ENCODE measurements at places on chromosomes 3 and 15. TPM values are rescaled to one million over a fixed set of nuclear protein-coding genes. Genes with fewer than 3 reads are reported as not detected.
A peak's percentile ranks its signal among the peaks of the same experiment; 100 is the strongest.

The FBXL2 gene
- total RNA-seq = 2.7 TPM

DNA sequence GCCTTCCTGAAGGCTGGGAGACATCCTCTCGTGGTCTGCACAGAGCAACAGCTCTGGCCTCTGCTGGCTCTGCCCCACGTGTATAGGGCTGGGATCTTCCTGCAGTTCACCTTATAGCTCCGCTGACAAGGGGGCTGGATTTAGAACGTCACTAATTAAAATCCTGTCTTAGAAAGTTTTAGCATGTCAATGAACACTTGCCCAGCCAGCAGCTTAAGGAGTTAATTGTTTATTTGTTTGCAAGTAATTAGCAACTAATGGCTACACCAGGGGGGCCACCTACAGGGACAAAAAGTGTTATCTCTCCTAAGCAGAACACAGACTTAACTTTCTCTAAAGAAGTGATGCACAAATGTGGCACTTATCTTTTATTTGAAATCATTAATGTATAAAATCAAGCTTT, at the start of gene HESX1:
TSS of gene HESX1 (minus strand) at position 84 of the 403 bp plus-strand sequence. CDS start at position 24, 60 bp downstream.
- DNase-seq = no peak

The KIF7 gene
- 4.8 TPM for total RNA-seq

The PDZRN3 gene
- total RNA-seq = 60.6 TPM

DNA sequence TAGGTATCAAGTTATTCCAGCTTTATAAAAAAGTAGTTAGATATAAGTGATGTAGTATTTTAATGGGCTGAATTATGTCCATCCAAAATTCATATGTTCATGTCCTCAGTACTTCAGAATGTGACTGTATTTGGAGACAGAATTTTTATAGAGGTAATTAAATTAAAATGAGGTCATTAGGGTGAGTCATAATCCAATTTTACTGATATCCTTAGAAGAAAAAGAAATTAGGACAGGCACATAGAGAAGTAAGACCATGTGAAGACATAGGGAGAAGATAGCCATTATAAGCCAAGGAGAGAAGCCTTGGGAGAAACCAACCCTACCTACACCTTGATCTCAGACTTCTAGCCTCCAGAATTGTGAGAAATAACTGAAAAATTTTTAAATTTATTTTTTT, 30.3 kb downstream of the RAP2B start:
- no peak for DNase-seq

GRCh38 chr15:26621816-26622215, 151.1 kb downstream of the GABRB3 start:
- DNase-seq = no peak

GRCh38 chr3:130509008-130509407, 8.0 kb upstream of the COL6A6 start:
- DNase-seq = peak; percentile 54

- peak; percentile 56 for DNase-seq
Observed at GRCh38 chr15:74889390-74889882, 406 bp upstream of the MPI start.

GRCh38 chr3:3189961-3190360, 10.5 kb upstream of the CRBN start:
- no peak for DNase-seq

DNA sequence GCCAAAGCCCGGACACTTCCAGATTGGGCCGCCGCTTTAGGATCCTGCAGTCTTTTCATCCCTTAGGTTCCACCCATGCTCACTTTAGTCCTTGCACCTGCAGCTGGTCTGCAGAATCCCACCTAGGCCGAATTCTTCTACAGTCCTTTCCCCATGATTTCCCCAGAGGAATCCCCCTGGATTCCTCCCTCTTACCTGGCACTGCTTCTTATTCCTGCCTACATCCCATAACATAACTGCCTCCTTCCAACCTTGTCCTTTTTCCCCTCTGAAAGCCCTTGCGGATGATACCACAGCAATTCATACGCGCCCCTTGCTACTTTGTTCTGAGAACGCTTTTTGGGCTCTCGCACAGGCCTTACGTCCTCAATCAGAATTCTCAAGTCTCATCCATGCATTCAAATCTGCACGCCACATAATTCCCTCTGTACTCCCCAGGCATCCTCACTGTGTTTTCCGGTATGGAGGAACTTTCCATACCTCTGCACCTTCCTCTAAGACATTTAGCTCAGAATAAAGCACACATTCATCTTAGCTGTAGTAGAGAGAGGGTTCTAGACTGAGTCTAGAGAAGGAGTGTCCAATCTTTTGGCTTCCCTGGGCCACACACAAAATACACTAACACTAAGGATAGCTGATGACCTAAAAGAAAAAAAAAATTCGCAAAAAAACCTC, 619 bp downstream of the EIF2AK4 start:
- no peak for DNase-seq
